Lung (tissue), 17 donors: ENCODE measurements at places on chromosomes 4 and X.

- no peak overlapping the region for H3K27ac ChIP-seq
- DNase-seq: no peak
- no peaks in the 10 kb centered on the region for H3K36me3 ChIP-seq
- H3K27me3 ChIP-seq: no peaks in the 10 kb centered on the region
- H3K4me3 ChIP-seq: no peak overlapping the region
- H3K4me1 ChIP-seq: no peaks in the 10 kb centered on the region
Measured at GRCh38 chrX:120485315-120485637, 16.2 kb upstream of the LAMP2 start.

GRCh38 chr4:26162101-26162500, 158.7 kb upstream of the RBPJ start:
- no peak overlapping the region for H3K27ac ChIP-seq
- no peaks in the 10 kb centered on the region for H3K4me1 ChIP-seq
- DNase-seq: no peak
- H3K27me3 ChIP-seq: no peaks in the 10 kb centered on the region
- no peak overlapping the region for H3K4me3 ChIP-seq

GRCh38 chr4:109185951-109186350, 116.5 kb downstream of the COL25A1 start:
- no peak overlapping the region for H3K4me3 ChIP-seq
- H3K27ac ChIP-seq: no peak overlapping the region
- H3K27me3 ChIP-seq: no peaks in the 10 kb centered on the region
- no peak for DNase-seq
- H3K36me3 ChIP-seq: no peaks in the 10 kb centered on the region

- H3K27me3 ChIP-seq: no peaks in the 10 kb centered on the region
- DNase-seq: no peak
- H3K36me3 ChIP-seq: no peaks in the 10 kb centered on the region
- H3K27ac ChIP-seq: no peak overlapping the region
Measured at GRCh38 chr4:141054446-141054845, 78.8 kb downstream of the RNF150 start.

DNA sequence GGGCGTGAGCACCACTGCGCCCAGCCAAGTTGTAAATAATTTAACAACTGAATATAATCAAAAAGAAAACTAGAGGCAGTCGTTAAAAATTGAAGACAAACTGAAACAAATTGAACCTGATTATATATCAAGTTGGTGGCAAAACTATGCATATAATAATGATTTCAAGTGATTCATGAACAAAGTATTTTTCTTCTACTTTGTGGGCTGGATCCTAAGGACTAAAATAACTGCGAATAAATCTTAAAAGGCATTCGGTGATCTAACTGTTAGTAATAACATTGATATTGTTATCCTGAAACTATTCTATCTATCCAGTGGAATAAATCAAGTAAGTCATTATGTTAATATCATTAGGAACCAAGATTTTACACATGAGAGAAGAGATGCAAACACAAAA, 21.2 kb upstream of the USP9X start:
- no peak overlapping the region for H3K4me3 ChIP-seq
- H3K4me1 ChIP-seq: no peaks in the 10 kb centered on the region
- no peak for DNase-seq
- H3K36me3 ChIP-seq: no peaks in the 10 kb centered on the region
- H3K27me3 ChIP-seq: peaks cover 27% of the 10 kb centered on the region

GRCh38 chr4:90145319-90145718, 18.1 kb downstream of the CCSER1 start:
- DNase-seq: no peak
- H3K4me1 ChIP-seq: no peaks in the 10 kb centered on the region
- H3K4me3 ChIP-seq: no peak overlapping the region
- H3K36me3 ChIP-seq: no peaks in the 10 kb centered on the region
- no peak overlapping the region for H3K27ac ChIP-seq
- H3K27me3 ChIP-seq: no peaks in the 10 kb centered on the region

DNA sequence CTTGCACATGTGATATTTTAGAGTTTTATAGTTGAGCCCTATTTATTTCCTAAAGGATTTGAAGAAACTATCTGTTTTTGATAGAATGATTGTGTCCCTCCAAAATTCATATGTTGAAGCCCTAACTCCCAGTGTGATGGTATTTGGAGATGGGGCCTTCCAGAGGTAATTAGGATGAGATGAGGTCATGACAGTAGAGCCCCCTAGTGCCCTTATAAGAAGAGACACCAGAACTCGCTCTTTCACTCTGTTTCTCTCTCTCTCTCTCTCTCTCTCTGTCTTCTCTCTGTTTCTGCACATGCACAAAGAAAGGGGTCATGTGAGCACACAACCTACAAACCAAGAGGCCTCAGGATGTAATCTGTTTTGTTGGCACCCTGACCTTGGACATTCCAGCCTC, 921.9 kb upstream of the DIAPH2 start:
- DNase-seq: no peak
- no peak overlapping the region for H3K4me3 ChIP-seq
- no peaks in the 10 kb centered on the region for H3K4me1 ChIP-seq

GRCh38 chr4:73974352-73974751, 7.5 kb downstream of the PF4 start:
- no peaks in the 10 kb centered on the region for H3K36me3 ChIP-seq
- no peak overlapping the region for H3K27ac ChIP-seq
- no peaks in the 10 kb centered on the region for H3K27me3 ChIP-seq
- no peaks in the 10 kb centered on the region for H3K4me1 ChIP-seq
